Activated CD4-positive, alpha-beta T cell treated with anti-CD3 and anti-CD28 coated beads for 24 hours (primary cell): ENCODE measurements at places on chromosomes 11 and 22.

GRCh38 chr22:19824212-19824925 lies 30.3 kb downstream of the GNB1L start:
- no peak for DNase-seq

GRCh38 chr11:75731095-75731494 lies 13.5 kb downstream of the MOGAT2 start:
- DNase-seq: no peak

GRCh38 chr22:49329636-49330035 lies 498.0 kb downstream of the BRD1 start:
- no peak for DNase-seq

DNA sequence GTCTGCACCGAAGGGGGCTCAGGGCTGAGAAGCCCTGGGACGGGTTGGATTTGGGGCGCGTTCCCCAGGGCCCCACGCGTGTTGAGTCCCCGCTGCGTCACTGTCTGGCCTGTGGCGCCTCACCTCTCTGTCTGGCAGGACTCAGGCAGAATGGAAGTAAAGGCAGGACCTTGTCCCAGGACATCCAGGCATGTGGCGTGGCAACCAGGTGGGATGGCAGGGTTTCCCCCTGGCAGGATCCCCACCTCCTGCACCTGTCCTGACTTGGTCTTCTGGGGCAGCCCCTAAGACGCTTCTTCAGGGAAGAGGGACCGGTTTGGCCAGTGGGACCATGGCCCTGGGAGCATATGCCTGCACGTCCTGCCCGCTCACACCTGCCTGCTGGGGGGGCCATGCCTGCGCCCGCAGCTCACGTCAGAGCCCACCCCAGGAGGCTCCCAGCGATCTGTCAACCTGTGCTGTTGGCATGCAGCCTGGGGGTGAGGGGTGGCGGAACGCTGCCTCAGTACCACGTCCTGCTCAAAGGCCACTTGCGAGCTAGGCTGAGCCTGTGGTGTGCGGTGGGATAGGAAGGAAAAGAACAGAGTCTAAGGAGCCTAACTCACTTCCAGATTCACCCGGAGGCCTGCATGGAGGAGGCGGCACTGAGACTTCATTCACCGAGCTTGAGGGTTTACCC lies 72.7 kb downstream of the KCNQ1 start:
- DNase-seq: no peak

DNA sequence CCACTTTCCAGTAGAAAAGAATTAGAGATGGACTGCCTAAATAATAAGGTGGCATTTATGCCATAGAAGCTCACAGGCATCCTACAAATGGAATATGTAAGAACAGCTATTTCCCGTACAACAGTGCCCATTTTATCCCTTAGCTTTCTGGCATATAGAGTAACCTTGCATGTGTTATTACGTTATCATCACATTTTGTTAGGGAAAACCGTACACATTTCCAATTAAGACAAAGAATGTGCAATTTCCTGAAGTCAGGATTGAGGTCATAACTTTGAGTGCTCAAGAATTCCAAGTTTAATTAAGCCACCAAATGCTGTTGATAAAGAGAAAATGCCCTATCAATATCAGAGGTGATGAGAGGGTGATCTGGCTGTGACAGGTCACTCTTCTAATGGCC lies 58.9 kb downstream of the LDLRAD3 start:
- no peak for DNase-seq
